IMR-90 (cell line): ENCODE measurements at places on chromosomes 2 and 18. TPM values are rescaled to one million over a fixed set of nuclear protein-coding genes. Genes with fewer than 3 reads are reported as not detected.

GRCh38 chr2:390959-391358 is 103.1 kb upstream of the ALKAL2 start:
- no peak for DNase-seq

DNA sequence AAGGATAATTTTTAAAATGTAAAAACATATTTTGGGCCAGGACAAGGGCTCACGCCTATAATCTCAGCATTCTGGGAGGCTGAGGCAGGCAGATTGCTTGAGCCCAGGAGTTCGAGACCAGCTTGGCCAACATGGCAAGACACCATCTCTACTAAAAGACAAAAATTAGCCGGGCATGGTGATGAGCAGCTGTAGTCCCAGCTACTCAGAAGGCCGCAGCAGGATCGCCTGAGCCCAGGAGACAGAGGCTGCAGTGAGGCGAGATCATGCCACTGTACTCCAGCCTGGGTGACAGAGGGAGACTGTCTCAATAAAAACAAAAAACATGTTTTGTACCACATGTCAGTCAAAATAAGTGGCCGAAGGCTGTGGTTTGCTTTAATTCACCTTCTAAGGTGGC is 122.5 kb downstream of the HDAC4 start:
- DNase-seq: no peak

The AMER3 gene
- not detected in 2 replicates for total RNA-seq

- DNase-seq: no peak
These were observed 177.8 kb downstream of the KIAA1328 start for GRCh38 chr18:37006742-37007141.

The INHBB gene
- 0.18 and 0.28 TPM in 2 replicates for total RNA-seq
